ENCODE measurements at places on chromosomes 3 and 15.

GRCh38 chr15:80404761-80405553, 775 bp downstream of the ARNT2 start:
- H3K27ac ChIP-seq = no peak overlapping the region
- no peak overlapping the region for H3K4me3 ChIP-seq
- H3K4me1 ChIP-seq = peaks cover 10% of the 10 kb centered on the region
- DNase-seq = peak; percentile 17
- H3K27me3 ChIP-seq = peaks cover 20% of the 10 kb centered on the region

GRCh38 chr3:58236527-58237237, 910 bp upstream of the ABHD6 start:
- no peaks in the 10 kb centered on the region for H3K4me1 ChIP-seq
- peak overlapping the region; percentile 84 for H3K4me3 ChIP-seq
- no peaks in the 10 kb centered on the region for H3K27me3 ChIP-seq
- no peak overlapping the region for H3K27ac ChIP-seq
- no peaks in the 10 kb centered on the region for H3K36me3 ChIP-seq
- DNase-seq = no peak

GRCh38 chr15:52082197-52083036, 30.2 kb downstream of the BCL2L10 start:
- peak; percentile 93 for DNase-seq
- no peak overlapping the region for H3K4me3 ChIP-seq
- no peaks in the 10 kb centered on the region for H3K36me3 ChIP-seq
- H3K4me1 ChIP-seq = peaks cover 53% of the 10 kb centered on the region
- H3K27ac ChIP-seq = no peak overlapping the region

DNA sequence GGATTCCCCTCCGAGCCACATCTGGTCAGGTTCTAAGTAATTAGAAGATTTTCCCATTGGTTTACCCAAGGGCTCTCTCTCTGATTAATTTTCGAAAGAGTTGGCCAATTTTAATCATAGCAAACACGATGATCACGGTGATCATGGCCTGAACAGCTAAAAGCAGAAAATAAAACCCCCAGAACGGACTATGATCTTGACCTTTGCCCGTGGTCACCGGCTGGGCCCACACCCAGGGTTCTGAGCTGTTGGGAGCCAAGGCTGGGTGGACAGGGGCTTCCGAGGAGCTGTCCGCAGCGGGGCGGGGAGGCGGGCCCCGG, 2.6 kb downstream of the GP5 start:
- peaks cover 7% of the 10 kb centered on the region for H3K27me3 ChIP-seq
- no peak for DNase-seq
- no peaks in the 10 kb centered on the region for H3K36me3 ChIP-seq
- peaks cover 35% of the 10 kb centered on the region for H3K4me1 ChIP-seq
- peak overlapping the region; percentile 19 for H3K4me3 ChIP-seq
- no peak overlapping the region for H3K27ac ChIP-seq

- H3K36me3 ChIP-seq = no peaks in the 10 kb centered on the region
- no peak for DNase-seq
- H3K4me3 ChIP-seq = no peak overlapping the region
- no peak overlapping the region for H3K27ac ChIP-seq
- no peaks in the 10 kb centered on the region for H3K4me1 ChIP-seq
Measured at GRCh38 chr15:71212146-71212545, 96.9 kb downstream of the THSD4 start.

GRCh38 chr15:44246521-44247268, 41.8 kb upstream of the GOLM2 start:
- no peaks in the 10 kb centered on the region for H3K4me1 ChIP-seq
- no peak overlapping the region for H3K4me3 ChIP-seq
- no peaks in the 10 kb centered on the region for H3K27me3 ChIP-seq
- no peaks in the 10 kb centered on the region for H3K36me3 ChIP-seq

GRCh38 chr3:183954875-183955274, 62.8 kb downstream of the ABCC5 start:
- H3K27me3 ChIP-seq = no peaks in the 10 kb centered on the region
- DNase-seq = no peak
- H3K4me1 ChIP-seq = no peaks in the 10 kb centered on the region
- H3K27ac ChIP-seq = no peak overlapping the region

DNA sequence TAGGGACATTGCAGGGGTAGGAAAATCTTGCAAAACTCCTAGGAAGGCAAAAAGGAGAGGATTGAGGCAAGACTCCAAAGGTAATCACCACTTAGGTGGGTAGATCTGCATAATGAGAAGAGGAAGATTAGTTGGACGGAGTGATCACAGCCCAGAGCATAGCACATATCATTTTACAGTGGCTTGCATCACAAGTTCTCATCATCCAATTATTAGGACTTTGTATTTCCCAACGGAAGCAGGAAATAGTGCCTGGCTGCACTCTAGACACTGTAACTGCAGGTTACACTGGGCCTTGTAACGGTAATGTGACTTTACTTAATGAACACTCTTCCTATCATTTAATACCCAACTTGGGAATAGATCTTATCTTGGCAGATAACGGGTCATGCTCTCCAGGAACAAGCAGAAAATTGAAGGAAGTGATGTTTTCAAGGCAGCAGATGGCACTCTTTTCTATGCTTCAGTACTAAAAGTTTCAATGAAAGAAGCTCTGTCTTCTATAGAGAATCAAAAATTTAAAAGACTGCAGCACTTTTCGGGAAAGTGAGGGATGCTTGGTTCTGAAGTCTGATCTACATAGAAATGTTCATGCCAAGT, 101.9 kb upstream of the KCNMB2 start:
- H3K4me3 ChIP-seq = no peak overlapping the region
- no peak overlapping the region for H3K27ac ChIP-seq
- no peaks in the 10 kb centered on the region for H3K27me3 ChIP-seq
- no peaks in the 10 kb centered on the region for H3K4me1 ChIP-seq
- DNase-seq = no peak

GRCh38 chr15:100112636-100113305, 229.0 kb downstream of the ADAMTS17 start:
- no peaks in the 10 kb centered on the region for H3K4me1 ChIP-seq
- no peak overlapping the region for H3K27ac ChIP-seq
- DNase-seq = no peak

DNA sequence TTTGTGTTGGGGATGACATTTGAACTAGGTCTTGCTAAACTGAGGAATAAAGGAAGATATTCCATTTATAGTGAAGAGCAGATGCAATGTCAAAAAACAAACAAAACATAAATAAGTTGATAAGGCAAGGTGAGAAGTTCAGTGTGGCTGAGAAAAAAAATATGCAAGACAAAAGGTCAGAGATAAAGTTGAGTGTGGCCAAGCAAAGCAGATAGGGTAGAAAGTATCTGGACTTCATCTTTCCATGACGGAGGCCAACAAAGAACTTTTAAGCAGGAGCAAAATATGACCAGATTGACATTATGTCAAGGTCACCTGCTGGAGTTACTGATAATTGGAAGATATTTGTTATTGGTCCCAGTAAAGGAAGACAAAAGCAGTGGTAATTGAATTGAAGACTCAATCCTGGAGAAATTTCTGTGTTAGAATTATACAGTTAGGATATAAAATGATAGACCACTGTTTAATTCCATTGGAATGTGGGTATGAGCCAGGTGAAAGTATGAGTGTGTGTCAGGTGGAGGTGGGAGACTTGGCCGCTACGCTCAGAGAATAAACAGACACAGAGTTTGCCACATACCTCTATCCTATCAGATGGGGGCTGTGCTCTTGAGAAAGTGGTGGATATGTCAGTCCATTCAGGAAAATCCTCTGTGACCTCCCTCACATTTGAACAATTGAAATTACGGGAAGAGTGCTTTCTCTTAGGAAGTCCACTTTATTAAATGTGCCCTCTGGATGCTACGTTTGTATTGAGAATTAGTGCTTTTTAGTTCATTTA, 28.1 kb downstream of the ADIPOQ start:
- no peak for DNase-seq
- H3K4me3 ChIP-seq = no peak overlapping the region
- peaks cover 11% of the 10 kb centered on the region for H3K4me1 ChIP-seq
- H3K27me3 ChIP-seq = no peaks in the 10 kb centered on the region

DNA sequence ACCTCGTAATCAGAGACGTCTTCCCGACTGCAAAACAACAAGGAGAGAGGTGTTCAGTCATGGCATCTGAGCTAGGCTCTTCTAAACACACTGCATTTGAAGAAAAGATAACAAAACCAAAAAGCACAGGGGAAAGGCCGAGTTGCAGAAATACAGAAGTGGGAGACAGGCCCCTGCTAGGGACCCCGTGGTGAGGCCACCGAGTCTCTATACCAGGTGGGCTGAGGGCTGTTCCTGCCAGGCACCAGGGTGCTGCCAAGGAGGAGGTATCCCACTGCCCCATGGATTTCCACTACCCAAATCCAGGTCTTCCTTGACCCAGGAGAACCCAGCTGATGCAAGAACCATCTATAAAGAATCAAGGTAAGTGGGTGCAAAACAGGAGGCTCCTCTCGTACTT, 31.1 kb downstream of the RAB6B start:
- H3K27me3 ChIP-seq = no peaks in the 10 kb centered on the region
- no peak for DNase-seq
- H3K4me3 ChIP-seq = no peak overlapping the region
- no peaks in the 10 kb centered on the region for H3K4me1 ChIP-seq
- no peak overlapping the region for H3K27ac ChIP-seq

DNA sequence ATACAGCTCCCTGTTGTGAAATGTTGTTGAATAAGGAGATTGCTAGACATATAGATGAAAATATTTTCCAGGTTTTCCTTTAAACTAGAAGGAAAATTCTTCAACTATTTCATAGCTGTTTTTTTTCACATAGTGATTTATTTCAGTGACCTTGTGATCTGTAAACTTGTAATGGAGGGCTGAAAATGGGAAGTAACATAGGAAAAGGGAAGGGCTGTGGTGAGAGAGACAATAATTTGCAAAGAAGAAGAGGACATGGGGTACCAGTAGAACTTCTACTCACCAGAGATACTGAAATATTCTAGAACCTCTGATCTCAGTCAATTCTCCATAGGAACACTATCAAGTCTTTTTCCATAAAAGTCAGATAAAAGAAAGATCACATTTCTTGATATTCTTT, 60.4 kb downstream of the PLS1 start:
- no peak overlapping the region for H3K27ac ChIP-seq
- H3K27me3 ChIP-seq = no peaks in the 10 kb centered on the region
- no peaks in the 10 kb centered on the region for H3K36me3 ChIP-seq
- DNase-seq = peak; percentile 45

DNA sequence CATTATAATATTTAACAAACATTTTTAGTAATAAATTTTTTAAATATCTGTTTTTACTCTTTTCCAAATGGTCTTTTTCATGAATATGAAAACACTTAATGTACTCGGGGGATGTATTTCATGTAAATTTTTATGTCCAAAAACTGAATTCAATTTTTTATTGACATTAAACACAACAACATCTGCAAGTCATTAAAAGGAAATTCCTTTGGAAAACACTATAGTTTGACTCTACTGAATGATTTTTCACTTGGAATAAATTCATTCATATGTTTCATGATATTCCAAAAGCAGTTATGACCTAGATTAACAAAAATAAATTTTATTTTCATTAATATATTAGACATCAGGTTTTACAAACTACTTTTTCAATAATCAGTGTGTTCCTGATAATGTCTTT, 239.8 kb upstream of the AGTR1 start:
- H3K27me3 ChIP-seq = no peaks in the 10 kb centered on the region
- H3K4me3 ChIP-seq = no peak overlapping the region
- no peaks in the 10 kb centered on the region for H3K4me1 ChIP-seq
- no peak for DNase-seq
- H3K36me3 ChIP-seq = no peaks in the 10 kb centered on the region

- H3K4me3 ChIP-seq = no peak overlapping the region
- H3K36me3 ChIP-seq = no peaks in the 10 kb centered on the region
- H3K4me1 ChIP-seq = peaks cover 14% of the 10 kb centered on the region
- peak; percentile 13 for DNase-seq
- peak overlapping the region; percentile 11 for H3K27ac ChIP-seq
Measured at GRCh38 chr15:58551084-58551763, 119.4 kb downstream of the LIPC start.

DNA sequence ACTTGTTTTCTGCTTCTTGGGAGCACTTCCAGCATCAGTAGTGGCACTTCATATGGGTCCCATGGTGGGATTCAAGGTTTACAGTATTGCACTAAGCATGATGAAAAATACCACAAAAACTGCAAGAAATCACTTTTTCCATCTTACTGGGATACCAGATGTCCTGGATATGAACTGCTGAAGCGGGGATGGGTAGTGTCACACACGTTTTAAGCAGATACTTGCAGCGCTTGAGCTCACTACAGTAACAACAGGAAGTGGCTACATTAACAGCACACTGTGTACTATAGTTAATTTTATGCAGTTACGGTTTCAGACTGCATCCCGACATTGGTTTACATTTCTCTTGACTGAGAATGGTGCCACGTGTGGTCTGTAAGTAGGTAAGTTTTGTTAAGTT, 3.5 kb upstream of the ISG20 start:
- H3K4me1 ChIP-seq = peaks cover 23% of the 10 kb centered on the region
- H3K27ac ChIP-seq = no peak overlapping the region
- no peaks in the 10 kb centered on the region for H3K27me3 ChIP-seq
- no peaks in the 10 kb centered on the region for H3K36me3 ChIP-seq
- DNase-seq = peak; percentile 68
- no peak overlapping the region for H3K4me3 ChIP-seq

GRCh38 chr3:87120881-87121280, 106.2 kb upstream of the CHMP2B start:
- DNase-seq = no peak
- no peak overlapping the region for H3K27ac ChIP-seq
- no peaks in the 10 kb centered on the region for H3K4me1 ChIP-seq
- no peaks in the 10 kb centered on the region for H3K27me3 ChIP-seq

GRCh38 chr3:149879872-149880271, 66.9 kb downstream of the RNF13 start:
- H3K27ac ChIP-seq = no peak overlapping the region
- H3K4me3 ChIP-seq = no peak overlapping the region
- H3K4me1 ChIP-seq = peaks cover 9% of the 10 kb centered on the region
- H3K27me3 ChIP-seq = no peaks in the 10 kb centered on the region

Measured in common myeloid progenitor, CD34-positive (primary cell).